ENCODE measurements at places on chromosomes 5 and 9.

- DNase-seq = no peak
Observed at GRCh38 chr9:129392093-129392541, 214.1 kb upstream of the IER5L start.

DNA sequence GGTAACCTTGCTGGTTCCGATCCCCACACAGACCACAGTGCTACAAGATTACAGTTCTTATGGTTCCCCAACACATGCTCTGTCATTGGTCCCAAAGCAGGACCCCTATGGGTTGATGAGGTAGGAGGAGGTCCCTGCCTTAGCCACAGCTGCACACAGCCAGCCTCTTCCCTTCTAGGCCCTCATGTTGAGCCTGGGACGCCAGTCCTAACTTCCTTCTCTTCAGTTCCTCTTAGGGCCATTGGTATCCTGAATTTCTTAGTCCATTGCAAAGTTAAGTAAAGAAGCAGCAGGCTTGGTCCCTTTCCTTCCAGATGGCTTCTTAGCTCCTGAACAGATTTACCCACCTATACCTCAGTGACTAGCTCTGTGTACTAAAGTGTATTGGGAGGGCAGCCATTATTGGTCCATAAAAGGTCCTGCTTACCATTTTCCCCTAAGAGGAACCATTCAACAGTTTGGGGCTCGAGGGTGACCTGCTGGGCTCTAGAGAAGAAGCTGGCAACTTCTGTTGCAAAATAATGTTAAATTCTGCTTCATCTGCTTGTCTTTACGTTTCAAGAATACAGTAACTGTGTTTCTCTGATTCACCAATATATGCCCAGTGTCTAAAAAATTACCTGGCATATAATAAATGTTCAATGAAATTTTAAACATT lies 50.2 kb downstream of the PDCD1LG2 start:
- no peak for DNase-seq

DNA sequence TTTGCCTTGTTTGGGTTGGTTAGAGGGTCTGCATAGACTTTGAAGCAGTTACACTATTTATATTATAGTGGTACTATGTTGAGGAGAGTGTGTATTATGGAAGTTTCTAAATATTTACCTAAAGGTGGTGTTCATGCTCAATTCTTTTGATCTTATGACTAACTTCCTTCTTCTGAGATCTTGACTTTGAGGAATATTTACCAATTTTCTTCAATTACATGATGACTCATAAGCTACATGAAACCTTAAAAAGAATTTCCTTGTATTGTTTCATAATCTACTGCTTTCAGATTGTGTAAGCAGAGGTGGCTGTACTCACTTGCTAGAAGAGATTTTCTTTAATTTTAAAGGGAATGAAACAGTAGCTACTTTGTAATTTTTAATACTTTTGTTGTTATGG lies 276.1 kb downstream of the TAF11L14 start:
- no peak for DNase-seq

DNA sequence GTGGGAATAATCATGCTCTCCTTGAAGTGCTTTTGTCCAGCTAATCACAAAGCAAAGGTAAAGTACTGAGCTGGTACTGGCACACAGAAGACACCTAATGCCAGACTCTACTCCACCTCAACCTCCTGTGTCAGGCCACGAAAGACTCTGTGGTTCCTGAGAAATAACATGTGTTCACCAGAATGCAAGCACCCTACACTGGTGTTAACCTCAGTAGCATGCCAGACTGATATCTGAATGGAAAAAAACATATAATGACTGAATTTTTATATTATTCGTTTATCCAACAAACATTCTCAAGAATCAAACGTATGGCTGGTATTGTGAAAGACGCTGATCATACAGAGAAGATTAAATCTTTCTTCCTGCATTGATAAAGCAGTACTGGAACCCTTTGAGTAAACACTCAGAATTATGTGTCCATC lies 97.1 kb upstream of the IFNE start:
- peak; percentile 18 for DNase-seq

DNA sequence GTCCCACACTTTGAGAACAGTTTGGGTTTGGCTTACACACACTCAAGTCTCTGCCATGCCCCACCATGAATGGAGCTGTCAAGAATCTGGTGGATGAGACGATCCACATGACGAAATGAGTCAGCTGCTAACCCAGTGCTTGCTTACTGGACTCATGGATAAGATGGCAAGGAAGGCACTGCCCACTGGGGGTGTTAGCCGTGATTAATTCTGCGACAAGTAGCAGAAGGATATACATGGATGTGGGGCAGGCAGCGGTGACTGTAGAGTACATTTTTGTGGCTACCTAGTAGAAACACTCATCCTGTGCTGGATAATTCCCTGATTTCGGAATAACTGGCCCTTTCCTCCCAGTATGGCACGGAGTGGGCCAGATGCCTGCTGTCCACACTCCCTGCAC lies 77.5 kb downstream of the SPATA31C2 start:
- no peak for DNase-seq

DNA sequence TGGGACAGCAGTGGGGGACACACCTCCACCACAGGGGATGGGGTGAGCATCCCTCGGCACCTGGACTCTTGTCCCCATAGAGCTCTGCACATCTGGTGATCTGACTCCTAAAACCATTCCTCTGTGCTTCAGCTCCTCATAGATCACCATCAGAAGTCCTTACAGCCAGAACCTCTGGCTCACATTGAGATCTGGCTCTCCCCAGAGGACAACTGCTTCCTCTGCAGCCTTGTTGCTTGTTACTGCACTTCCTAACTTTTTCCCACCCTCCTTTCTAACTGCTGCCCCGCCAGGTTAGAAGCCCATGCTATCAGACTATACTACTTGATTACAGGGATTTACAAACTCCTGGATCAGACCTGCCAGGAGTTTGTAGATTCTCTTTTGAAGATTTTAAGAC lies 64.5 kb downstream of the ARSB start:
- DNase-seq = no peak

GRCh38 chr9:80937645-80938044 lies 751.7 kb downstream of the TLE1 start:
- DNase-seq = no peak

DNA sequence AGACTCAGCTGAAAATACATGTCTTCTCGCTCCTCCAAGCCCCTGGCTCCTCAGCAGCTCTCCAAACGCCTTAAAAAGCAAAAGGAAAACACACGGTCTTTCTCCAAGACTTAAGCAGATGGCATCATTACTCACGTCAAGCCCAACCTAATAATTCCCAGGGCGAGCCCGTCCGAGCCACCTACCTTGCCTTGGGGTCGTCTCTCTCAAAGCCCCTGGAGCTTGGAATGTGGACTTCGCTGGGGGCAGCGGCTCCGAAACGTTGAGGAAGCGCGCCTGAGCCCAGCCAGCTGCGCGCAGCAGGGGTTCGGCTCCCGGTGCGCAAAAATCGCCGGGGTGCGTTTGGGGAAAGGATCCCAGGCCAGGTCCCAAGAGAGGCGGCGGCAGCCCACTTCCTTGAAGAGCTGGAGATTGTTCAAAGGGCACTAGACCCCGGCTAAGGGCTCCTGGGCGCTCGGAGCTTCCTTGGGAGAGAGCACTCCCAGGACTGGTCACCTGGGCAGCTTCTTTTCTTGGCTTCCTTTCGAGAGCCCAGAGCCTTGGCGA lies 395 bp downstream of the DRD1 start:
- DNase-seq = no peak

GRCh38 chr9:106857811-106858470 lies 5.0 kb upstream of the ZNF462 start:
- no peak for DNase-seq

GRCh38 chr5:110386782-110387181 lies 339.7 kb downstream of the TMEM232 start:
- no peak for DNase-seq

DNA sequence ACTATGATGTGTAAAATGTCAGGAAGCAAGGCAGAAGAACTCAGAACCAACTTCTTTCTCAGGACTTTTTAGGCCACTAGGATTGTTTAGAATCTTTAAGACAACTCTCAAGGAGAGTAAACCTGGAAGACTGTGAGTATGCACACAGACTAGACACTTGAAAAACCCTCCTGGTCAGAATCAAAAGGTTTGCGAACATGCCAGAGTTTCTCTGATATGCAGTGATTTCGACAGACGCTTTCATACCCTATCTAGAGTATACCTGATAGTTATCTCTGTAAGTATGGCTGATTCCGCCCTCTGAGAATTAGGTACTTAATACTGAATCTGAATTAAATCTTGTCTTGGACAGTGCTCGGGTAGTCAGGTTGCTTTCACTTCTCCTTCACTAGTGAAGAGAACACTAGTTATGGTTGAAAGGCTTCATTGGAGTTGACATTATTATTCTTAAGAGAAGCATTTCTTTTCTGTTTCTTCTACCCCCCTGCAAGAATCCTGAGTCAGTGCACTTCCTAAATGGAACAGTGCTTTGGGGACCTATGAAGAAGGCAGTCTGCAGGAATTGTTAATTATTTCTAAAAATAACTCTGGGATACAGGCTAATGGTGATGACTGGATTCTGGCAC lies 158.1 kb downstream of the HACD4 start:
- no peak for DNase-seq

GRCh38 chr9:83996126-83996525 lies 15.5 kb downstream of the RMI1 start:
- DNase-seq = no peak

GRCh38 chr5:174903172-174903732 lies 178.9 kb downstream of the MSX2 start:
- DNase-seq = no peak

DNA sequence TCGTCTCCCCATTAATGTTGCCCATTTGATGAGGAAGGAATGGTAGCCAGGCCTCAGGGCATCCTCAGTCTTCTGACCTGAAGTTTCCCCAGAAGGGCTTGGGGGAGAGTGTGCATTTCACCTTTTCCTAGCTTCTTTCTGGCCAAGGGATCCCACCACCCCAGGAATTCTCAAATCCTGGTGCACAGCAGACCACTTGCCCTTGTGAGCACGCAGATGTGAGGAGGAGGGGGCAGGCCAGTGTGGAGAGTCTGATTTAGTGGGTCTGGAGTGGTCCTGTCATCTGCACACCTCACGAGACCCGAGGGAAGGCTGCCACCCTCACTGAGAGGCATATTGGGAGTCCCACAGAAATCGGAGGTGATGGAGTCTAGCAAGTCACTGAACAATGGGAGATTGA lies 64.3 kb downstream of the CXXC5 start:
- DNase-seq = no peak

GRCh38 chr9:80028501-80028900 lies 456.7 kb downstream of the TLE4 start:
- no peak for DNase-seq

DNA sequence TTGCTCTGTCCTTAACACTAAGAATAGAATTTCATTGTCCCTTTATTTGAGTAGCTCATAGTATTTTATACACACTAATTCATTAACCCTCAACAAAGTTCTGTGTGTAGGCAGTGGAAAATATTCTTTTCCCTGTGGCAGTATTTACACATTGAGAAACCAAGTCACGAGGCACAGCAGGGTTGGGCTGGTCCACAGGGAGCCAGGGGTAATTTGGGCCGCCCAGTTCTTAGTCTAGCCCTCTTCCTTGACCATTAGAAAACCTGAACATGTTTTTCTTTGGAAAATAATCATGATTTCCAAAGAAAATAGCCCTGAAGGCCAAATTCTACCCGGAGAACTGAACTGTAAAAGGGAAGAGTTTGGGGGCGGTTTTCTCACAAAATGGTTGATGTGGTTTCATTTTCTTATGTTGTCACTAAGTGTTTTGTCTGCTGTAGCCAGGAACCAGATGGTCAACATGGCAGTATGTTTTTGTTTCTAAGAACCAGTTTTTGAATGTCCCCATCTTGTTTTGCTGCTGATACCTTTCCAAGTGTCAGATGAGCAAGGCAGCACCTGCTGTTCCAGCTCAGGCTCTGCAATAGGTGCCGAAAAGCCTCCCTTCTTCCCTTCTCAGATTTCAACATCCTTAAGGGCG lies 29.6 kb downstream of the ARHGEF28 start:
- no peak for DNase-seq

- no peak for DNase-seq
Observed at GRCh38 chr5:168472329-168472728, 13.9 kb upstream of the RARS1 start.

GRCh38 chr9:97501177-97501971 lies at the start of gene TMOD1:
TMOD1 (plus strand) TSS chr9:97501666; CDS start chr9:97524189, 22,523 bp downstream.
- DNase-seq = peak; percentile 27

DNA sequence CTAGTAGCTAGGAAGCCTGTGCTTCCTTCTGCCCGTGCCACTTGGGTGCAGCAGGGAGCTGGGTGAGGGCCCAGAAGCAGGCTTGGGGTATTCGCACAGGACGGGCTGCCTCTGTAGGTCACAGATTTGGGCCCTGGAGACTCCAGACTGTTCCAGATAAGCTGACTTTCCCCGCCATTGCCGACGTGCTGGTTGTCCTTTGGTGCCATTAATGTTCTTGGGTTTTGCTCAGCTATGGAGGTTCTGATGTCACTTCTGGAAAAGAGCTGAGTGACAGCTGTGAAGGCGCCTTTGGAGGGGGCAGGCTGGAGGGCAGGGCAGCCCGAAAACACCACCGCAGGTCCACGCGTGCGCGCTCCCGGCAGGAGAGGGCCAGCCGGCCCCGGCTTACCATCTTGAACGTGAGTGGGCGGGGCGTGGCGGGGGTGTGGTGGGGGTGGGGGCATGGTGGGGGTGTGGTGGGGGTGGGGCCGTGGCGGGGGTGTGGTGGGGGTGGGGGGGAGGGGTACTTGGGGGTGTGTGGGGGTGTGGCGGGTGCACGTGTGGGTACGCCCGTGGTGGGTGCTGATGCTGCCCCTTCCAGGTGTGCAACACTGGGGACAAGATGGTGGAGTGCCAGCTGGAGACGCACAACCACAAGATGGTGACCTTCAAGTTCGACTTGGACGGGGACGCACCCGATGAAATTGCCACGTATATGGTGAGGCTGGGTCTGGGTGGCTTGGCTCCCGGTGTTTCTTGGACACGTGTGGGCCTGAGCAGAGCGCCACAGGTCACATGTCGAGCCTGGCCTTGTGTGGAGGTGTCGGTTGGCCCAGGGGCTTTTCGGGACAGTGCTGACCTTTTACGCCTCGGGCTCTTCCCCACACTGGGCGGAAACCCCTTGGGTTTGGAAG lies 79.6 kb downstream of the WNK2 start:
- no peak for DNase-seq

DNA sequence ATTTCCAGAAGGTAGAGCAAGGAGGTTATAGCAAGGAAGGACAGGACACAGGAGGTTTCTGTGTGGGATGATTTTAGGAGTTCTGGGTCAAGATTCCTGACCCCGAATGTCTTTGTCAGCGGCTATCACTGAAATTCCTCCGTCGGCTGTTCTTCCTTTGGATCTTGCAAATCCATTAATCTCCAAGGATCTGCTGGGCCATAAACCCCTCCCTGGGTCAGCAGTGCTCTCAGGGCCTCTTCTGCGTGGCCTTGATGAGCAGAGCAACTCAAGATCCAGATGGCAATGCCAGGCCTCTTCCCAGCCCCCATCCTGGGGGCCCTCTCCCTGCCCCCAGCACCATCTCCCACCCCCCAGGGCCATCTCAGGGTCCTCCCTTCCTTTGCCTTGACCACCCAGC lies 16.3 kb upstream of the COL27A1 start:
- DNase-seq = no peak

DNA sequence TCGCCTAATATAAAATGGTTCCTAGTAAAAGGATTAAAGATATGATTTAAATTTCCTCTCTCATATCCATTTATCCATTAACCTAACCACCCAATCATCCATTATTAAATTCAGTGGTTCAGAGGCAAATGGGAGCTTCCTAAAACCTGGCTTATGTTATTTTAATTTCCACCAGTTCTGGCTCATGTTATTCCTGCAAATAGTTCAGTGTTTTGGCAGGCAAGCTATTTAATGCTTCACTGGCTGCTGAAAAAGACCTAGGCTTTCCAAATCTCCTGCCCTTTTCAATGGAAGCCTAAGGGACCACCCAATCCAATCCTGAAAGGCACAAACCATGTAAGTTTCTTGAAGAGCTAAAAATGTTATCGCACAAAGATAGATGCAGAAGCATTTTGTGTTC lies 52.3 kb downstream of the POC5 start:
- no peak for DNase-seq

- no peak for DNase-seq
Observed at GRCh38 chr5:94469894-94470329, 148.5 kb downstream of the KIAA0825 start.
